ENCODE measurements at places on chromosomes 6 and 20.

GRCh38 chr6:47567586-47567985 is 90.0 kb downstream of the CD2AP start:
- no peak for DNase-seq

DNA sequence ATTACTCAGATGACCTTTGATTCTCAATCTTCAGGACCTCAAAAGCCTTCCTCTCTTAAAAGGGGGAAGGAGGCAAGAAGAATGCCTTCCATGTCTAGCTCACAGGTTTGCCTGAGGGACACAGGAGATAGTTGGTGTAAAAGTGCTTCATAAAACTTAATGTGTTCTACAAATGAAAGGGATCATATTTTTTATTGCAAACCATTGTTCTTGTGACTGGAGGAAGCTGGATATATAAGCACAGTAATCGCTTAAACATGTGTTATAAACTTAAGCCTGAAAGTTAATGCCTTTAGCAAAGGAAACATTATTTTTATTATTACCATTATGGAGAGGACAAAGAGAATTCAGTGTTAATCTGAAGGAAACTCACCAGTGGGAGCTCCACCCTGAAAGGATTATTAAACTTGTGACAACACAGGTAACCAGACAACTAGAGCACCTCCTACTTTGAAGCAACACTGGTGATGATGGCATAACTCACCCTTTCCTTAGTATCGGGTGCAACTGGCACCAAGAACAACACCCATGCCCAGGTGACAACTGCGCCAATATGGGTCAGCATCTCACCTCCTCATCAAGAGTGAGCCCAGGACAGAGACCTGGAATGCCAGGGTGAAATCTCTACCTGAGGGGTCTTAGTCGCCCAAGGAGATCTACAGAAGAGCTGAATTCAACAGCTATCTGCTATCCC is 288.7 kb upstream of the PRDM1 start:
- no peak for DNase-seq

- DNase-seq = no peak
Measured at GRCh38 chr6:50724381-50725124, 11.2 kb downstream of the TFAP2D start.

GRCh38 chr6:165890404-165890735 is 227.3 kb upstream of the PDE10A start:
- no peak for DNase-seq

Data from CD4-positive, alpha-beta T cell treated with Interleukin-6 at 100 ng/mL for 8 hours (primary cell).